ENCODE measurements at places on chromosomes 6 and 20.

DNA sequence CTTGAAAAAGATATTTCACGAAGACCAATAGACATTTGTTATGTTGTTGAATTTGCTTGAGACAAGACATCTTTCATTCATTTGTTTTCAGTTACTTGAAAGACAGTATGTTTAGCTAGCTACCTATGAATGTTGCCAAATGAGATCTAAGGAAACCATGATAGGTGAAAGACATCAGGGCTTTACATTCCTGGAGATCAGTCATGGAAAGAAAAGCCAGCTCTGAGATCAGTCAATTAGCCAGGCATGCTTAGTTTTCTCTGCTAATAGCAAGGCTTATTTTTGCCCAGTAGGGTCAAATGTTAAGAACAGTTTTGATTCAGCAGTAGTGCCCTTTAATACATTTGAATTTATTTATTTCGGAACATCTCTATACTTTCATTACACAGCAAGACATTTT is 116.5 kb upstream of the EDN1 start:
- DNase-seq = no peak

- DNase-seq = no peak
Observed at GRCh38 chr20:11395581-11395980, 522.1 kb upstream of the BTBD3 start.

GRCh38 chr6:89260310-89260709 is 43.2 kb upstream of the GABRR1 start:
- no peak for DNase-seq

DNA sequence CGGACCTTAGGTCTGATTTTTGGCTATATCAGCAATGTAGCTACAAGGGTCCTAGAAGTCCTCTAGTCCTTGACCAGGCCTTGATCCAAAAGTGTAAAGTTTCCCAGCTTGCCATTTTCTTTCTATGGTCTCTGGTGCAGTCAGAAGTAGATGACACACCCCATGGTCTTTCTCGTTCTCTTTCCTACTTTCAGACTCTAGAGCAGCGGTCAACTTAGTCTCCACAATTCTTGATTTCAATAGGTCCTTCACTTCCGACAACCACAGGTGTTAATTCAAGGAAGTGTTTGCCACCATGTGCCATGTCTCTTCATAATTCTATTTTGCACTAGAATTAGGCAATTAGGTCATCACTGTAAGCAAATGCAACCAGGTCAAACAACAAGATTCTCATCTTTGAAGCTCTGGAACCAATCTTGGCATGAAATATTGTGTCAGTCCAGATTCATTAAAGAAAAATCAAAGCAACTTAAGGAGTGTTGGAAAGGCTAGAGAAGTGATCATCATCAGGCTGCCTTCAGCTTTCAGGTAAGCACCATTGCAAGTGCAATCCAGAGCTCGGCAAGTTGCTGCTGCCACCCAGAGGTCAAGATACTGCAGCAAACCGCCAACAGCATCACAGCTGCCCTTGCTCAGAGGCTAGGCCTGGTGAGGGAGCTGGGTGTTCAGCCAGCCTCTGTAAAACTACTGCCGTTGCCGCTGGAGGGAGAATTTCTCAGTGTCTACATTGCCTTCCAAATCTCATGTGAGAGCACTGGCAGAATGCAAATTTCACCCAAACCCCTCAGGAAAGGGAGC is 5.6 kb upstream of the SYNE1 start:
- DNase-seq = peak; percentile 32

All from stimulated activated effector memory CD8-positive, alpha-beta T cell treated with anti-CD3 and anti-CD28 coated beads, Interleukin-12 subunit alpha, Interleukin-12 subunit beta, amount 100 ng/mL, for 72 hours (primary cell).